ENCODE measurements at places on chromosomes 5 and 9.

DNA sequence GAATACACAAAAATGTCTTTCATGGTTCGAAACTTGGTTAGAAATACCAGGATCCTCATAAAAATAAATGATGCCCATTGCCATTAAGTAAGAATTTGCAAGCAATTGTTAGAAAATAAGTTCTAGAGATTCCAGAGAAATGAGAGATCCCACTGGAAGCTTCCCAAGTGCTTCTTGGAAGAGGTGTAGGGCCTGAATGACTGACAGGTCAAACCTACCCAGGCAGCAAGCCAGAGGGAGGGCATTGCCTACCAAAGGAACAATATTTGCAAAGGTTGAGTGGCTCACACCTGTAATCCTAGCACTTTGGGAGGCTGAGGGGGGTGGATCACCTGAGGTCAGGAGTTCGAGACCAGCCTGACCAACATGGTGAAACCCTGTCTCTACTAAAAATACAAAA, 777.0 kb upstream of the WWC1 start:
- DNase-seq = no peak

- no peak for DNase-seq
These were observed 222.9 kb downstream of the PSAT1 start for GRCh38 chr9:78519786-78520185.

DNA sequence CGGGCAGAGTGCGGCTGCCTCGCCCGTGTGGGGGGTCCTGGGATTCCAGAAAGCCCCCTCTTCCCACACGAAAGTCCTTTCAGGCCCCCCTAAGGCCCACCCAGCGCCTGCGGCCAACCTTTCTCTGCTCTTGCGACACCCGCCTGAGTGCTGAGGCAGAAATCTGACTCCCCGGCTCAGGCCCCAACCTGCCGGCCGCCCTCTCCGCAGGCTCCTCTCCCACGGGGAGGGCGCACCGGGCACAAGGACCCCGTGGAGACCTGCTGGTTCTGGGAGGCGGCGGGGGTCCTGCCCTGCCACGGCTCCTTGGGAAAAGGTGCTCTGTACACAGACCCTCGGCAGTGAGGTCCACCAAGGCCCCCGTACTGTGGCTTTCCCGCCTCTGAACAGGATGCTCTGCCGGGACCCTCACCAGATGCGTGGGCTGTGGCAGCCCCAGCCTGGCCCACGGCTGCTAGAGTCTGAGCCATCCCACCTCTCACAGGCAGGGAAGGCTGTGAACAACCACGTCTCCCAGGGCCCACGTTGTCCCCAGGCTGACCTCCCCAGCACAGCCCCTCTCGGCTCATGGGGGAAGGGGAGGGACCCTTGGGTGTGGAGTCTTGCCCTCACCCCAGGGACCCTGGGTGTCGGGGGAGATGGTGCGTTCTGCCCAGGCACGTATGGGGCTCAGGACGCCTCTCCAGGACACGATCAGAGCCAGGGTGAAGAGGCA, 41.5 kb upstream of the EGFL7 start:
- peak; percentile 68 for DNase-seq

GRCh38 chr9:37386988-37387387, 35.5 kb upstream of the GRHPR start:
- DNase-seq = no peak

- peak; percentile 25 for DNase-seq
These were observed 29.1 kb upstream of the ANKRD31 start for GRCh38 chr5:75265731-75266130.

Data from eye (tissue), 1 donor.